Erythroblast (primary cell): ENCODE measurements at places on chromosomes 16 and 17.
A peak's percentile ranks its signal among the peaks of the same experiment; 100 is the strongest.

DNA sequence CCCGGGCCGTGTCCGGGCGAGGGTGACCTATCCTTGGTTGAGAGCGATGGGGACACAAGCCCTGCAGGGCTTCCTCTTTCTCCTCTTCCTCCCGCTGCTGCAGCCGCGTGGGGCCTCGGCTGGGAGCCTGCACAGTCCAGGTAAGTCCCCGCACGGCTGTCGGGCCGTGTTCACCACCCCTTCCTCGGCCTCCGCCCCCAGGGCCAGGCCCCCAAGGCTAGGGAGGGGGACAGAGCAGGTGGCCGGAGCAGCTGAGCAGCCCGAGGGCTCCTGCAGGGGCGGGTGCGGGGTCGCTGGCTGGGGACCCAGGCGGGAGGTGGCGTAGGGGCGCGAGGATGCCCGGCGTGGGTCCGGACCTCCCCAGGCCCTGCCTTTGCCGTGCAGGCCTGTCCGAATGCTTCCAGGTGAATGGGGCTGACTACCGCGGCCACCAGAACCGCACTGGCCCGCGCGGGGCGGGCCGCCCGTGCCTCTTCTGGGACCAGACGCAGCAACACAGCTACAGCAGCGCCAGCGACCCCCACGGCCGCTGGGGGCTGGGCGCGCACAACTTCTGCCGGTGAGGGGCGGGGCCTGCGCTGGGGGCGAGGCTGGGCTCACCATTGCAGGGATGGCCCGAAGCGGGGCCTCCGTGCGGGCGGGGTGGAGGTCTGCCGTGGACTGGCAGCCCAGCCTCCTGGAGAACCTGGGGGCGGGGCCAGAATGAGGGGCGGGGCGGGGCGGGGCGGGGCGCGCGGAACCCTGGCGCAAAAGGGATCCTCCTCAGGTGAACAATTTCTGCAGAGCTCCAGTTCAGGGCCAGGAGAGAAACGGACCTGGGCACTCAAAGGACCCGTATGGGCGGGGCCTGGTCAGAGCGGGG lies 631 bp downstream of the KREMEN2 start:
- DNase-seq = peak; percentile 64

DNA sequence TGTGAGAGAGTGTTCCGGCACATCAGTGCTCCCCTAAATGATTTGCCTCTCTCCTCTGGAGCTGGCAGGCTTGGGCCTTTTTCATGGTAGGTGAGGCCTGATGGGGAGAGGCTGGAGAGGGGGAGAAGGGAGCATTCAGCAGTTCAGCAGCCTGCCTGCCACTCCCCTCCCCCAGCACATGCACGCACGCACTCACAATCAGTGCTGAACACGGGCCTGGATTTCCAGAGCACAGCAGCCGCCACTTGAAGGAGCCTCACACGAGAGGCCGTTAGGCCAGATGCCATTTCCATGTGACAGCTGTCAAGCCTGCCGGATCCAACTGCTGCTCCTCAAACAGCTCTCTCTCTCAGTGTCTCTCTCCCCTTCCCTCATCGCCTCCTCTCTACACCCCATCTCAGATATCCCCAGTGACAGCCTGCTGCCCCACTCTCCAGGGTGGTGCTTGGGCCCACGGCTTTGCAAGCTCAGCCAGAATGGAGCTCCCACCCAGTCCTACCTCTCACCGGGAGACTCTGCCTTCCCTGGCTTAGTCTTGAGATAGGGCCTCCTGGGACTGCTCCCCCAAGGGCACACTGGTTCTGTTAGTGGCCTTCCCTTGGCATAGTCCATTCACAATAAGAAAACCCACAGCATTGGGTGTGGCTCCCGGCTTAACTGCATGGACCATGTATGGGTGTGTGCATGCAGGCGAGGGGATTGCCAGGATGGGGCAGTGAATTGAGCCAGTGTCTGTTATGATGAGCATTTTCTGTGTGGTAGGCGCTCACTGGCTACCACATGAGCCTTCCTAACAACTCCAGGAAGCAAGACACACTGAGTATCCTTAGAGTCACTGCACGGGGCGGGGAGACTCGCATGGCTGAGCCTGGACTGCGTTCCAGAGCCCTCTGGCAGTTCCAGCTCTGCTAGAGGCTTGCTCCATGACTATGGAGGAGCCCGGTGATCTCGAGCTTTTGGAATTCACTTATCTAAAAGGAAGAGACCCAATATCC lies 226.2 kb downstream of the CCDC182 start:
- no peak for DNase-seq

DNA sequence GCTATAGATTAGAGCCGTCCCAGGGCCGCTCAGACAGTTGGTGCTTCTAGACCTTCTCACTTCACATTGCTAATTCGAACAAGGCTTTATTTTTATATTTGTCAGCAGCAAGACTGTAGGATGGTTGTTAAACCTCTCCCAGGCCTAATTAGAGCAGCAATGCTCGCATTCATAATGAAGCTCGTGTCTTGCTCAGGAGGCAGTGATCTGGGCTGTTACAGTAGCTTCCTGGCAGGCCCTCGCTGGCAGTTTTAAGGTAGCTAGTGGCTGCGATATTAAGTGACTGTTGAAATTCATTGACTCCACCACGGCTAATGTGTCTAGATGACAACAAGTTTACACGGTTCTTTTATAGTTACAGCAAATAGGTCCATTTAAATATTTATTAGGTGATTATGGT lies 23.2 kb upstream of the ANKFN1 start:
- DNase-seq = no peak

GRCh38 chr17:27974531-27975145 lies 67.8 kb upstream of the NLK start:
- DNase-seq = no peak

DNA sequence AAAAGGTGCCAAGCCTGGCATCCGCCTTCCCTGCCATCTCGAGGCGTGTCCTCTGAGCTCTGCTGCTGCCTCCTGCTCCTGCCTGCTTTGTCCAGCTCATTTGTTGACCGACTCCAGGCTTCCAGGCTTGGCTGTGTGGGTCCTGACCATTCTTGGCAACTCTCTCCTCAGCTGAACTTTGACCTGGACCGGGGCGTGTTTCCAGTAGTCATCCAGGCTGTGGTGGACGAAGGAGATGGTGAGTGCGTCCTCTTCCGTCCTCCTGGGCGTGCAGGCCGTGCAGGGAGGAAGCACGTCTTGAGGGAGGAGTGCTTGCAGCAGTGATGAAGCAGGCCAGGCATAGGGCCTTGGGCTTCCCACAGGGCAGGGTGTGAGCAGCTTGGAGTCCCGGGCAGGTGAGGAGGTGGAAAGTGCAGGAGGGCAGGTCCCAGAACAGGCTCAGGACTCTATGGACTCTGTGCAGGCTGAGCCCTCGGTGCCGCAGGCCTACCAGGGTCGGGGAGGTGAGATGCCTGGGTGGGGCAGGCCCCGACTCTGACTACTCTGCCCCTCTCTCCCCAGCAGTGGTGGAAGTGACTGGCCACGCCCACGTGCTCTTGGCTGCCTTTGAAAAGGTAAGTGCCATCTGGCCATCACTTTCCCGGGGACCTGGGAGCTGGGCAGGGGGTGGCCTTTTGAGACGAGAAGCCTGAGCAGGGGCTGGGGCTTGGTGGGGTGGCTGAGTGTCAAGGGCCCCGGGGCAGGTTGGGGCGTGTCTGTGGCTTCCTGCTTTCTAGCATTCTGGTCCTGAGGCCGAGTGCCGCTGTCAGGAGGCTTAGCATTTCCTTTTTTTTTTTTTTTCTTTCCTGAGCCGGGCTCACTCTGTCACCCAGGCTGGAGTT lies 28.6 kb upstream of the NUDT16L1 start:
- no peak for DNase-seq

- peak; percentile 70 for DNase-seq
Observed at GRCh38 chr17:38416840-38417209, 11.4 kb upstream of the ARHGAP23 start.

DNA sequence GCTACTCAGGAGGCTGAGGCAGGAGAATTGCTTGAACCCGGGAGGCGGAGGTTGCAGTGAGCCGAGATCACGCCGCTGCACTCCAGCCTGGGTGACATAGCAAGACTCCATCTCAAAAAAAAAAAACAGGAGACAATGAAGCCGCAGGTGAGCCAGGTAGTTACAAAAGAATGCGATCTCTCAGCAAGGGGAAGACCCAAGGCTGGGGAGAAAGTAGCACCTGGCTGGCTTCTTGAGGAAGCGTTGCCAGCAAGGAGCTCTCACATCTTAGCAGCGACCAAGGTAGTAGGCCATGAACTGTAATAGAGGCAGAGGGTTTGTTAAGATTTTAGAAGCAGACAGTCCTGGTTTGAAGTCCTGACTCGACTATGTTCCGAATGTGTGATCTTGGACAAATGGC lies 175.0 kb downstream of the AIPL1 start:
- DNase-seq = no peak

DNA sequence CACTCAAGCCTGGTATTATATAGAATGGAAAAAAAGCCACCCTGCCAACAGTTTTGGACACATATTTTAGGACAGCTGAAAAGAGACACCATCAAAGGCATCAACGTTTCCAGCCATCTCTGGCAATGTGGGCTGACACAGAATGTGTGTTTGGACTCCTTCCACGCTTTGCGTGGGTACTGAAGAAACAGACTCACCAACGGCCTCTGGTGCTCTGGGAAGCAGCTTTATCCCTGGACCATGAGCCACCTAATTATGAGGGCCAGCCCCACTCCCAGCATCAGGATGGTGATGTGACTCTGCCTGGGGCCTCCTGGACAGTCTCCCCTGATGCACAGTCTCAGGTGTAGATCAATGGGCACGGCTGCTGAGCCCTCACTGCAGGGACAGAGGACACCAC lies 27.9 kb downstream of the CCDC57 start:
- DNase-seq = no peak

DNA sequence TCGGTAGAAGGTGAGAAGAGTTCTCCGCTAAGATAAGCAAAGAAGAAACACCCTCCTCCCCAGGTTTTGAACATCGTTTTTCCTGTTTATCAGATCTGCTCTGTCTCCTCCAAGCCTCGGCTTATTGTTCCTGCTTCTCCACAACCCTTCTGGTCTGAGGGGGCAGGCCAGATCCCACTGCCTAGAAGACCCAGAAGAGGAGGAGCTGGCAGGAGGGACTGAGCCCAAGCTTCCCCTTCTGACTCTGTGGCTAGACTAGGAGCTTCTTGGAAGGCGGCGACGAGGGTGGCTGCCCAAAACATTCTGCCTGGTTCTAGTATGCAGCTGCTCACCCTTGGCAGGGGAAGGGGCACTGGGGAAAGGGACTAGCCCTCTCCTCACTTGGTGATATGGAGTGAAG lies 5.2 kb upstream of the HOXB5 start:
- DNase-seq = no peak

- no peak for DNase-seq
Observed at GRCh38 chr16:54748611-54749190, 182.0 kb upstream of the IRX5 start.

- DNase-seq = no peak
Observed at GRCh38 chr17:8391711-8392110, 5.9 kb downstream of the RNF222 start.

- DNase-seq = no peak
Observed at GRCh38 chr16:59748531-59748930, 1014.4 kb upstream of the GOT2 start.

- DNase-seq = no peak
Observed at GRCh38 chr16:79303206-79303605, 297.3 kb downstream of the MAF start.

- no peak for DNase-seq
Observed at GRCh38 chr16:87498324-87499188, 5.7 kb upstream of the ZCCHC14 start.

- DNase-seq = no peak
Observed at GRCh38 chr17:45749831-45750335, 34.2 kb upstream of the CRHR1 start.

GRCh38 chr16:15773968-15774367 lies 82.9 kb downstream of the MYH11 start:
- no peak for DNase-seq

DNA sequence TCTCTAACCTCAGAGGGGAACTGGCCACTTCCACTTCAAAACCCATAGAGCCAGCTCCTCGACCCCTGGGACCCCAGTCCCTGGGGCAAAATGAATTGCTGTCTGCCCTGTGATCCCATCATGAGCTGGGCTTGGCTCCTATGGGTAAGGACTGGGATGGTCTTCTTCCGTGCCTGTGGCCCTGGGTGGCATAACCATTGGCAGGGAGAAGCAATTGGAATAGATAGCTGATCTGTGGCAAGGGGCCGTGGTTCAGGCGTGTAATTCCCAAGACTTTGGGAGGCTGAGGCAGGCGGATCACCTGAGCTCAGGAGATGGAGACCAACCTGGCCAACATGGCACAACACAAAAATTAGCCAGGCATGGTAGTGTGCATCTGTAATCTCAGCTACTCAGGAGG lies 4.3 kb downstream of the SULT1A2 start:
- no peak for DNase-seq

GRCh38 chr17:46817151-46817900 lies 1.2 kb downstream of the WNT3 start:
- no peak for DNase-seq

GRCh38 chr17:77829843-77830799 lies 128.4 kb upstream of the TNRC6C start:
- no peak for DNase-seq

- DNase-seq = no peak
Observed at GRCh38 chr17:7497636-7498035, 13.5 kb downstream of the POLR2A start.

DNA sequence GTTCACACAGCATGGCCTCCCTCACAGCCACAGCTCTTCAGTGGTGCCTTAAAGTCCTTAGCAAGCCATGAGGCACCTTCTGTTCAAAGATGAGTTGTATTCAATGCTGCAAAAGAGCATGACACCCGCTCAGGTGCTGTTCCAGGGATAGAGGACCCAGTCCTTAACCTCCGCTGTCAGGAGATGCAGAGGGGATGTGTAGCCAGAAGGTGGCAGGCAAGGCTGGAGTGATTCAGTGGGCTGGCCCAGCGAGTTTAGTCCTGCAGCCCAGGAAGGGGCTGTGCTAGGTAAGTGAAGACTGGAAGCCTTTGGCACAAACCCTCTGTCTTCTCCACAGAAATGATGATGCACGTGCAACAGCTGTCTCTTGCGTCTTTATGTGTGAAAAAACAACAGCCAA lies 25.0 kb upstream of the ADAM11 start:
- peak; percentile 14 for DNase-seq

DNA sequence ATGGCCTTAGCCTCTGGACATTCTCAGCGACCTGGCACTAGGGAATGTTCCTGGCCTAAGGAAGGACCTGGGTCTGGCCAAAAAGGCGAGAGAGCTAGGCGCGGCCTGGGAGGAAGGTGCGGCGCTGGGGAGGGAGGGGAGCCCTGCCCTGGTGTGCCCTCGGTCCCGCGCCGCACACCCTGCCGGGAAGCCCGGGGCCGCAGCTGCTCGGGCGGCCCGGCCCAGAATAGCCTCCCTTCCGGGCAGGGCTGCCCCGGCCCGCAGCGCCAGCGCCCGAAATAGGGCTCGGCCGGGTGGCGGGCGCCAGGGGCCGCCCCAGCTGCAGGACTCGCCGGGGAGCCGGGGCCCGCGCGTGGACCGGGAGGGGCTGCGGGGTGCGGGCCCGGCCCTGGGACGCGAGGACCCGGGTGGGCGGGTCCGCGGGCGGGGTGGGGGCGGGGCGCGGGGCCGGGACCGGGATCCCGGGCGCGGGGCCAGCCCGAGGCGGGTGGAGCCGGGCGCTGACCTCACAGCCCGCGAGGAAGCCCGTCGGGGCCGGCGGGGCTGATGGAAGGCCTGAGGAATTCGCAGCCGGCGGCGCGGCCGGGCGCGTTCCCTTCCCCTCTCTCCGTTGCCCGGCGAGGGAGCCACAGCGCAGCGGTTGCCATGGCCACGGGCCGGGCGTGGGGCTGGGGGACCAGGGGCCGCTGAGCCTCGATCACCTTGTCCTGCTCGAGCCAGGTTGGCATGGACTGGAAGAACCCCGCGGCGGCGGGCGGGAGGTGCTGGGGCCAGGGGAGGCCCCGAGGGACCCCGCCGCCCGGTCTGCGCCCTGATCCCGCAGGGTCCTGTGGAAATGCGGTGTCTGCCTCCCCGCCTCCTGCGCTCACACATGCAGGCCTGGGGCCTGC lies 18.1 kb downstream of the SOCS3 start:
- DNase-seq = peak; percentile 28
